ENCODE measurements at places on chromosomes 1 and 21.
A peak's percentile ranks its signal among the peaks of the same experiment; 100 is the strongest.

- no peak for DNase-seq
Observed at GRCh38 chr21:31008355-31008754, 29.9 kb downstream of the KRTAP19-8 start.

- DNase-seq: no peak
Observed at GRCh38 chr1:20634594-20635084, 1.4 kb downstream of the PINK1 start.

DNA sequence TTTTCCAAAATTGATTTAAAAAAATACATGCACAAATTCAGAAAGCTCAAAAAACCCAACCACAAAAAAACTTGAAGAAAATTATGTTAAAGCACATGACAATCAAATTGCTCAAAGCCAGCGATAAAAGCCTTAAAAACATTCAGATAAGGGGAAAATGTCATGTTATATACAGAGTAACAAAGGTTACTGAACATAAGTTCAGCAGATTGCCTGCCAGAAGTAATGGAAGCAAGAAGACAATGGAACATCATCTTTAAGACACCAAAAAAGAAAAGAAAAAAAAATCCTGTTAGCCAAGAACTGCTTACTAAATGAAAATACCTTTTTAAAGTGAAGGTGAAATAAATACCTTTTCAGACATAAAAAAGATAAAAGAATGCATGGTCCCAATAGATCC, 147.2 kb upstream of the SGIP1 start:
- no peak for DNase-seq

DNA sequence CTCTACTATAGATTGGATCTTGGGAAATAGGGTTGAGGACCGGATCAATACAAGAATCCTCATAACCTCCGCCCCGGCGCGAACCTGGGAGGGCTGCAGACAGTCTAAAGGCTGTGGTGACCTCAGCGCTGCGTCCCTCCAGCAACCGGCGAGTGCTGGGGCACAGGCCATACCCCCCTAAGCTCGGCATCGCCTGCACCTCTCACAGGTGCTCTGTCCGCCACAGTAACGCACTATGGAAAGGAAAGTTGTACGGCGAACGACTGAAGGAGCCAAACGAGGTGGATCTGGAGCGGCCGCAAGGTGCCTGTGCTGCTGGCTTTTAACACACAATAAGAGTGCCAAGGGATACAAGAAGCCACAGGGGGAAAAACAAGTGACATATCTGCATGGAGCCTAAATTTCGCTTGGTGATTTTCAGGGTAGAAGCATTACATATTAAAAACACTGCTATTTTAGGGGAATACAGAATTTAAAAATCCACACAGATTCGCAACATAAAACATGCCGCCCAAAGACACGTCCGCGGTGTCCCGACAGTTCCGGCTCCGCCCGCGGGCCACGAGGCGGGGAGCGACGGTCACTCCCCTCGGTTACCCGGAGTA, 1.4 kb upstream of the RBM15 start:
- DNase-seq: no peak

DNA sequence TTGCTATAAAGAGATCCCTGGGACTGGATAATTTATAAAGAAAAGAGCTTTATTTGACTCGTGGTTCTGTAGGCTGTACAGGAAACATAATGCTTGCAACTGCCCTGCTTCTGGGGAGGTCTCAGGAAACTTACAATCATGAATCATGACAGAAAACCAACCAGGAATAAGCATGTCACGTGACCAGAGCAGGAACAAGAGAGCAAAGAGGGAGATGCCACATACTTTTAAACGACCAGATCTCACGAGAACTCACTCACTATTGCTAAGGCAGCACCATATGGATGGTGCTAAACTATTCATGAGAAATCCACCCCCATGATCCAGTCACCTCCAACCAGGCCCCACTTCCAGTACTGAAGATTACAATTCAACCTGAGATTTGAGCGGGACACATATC, 49.8 kb upstream of the RCC1 start:
- DNase-seq: no peak

DNA sequence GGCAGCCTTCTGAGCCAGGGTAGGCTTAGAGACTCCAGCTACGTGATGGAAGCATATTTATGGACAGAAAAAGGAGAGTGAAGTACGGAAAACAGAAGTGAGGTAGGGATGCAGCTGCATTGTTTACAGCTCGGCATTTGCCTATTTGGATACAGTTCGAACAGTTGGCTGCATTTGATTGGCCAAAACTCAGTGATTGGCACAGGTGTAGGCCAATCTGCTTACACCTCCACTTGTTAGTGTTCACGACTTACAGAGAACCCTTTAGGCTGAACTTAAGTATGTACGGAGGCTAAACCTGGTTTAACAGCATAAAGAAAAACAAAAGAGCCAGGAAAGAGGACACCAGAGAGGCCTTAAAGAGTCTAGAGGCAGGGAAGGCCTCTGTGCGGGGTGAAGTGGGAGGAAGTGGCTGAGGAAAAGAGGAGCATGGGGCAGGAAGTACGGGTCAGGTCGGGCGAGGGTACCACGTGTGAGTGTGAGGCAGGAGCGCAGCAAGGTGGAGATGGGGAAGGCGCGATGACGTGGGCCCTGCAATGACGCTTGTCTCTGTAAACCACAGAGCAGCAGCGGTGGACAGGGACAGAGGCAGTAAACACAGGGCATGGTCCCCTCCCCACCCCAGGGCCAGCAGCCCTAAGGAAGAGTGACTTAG, 32.0 kb downstream of the RSPH1 start:
- peak; percentile 53 for DNase-seq

DNA sequence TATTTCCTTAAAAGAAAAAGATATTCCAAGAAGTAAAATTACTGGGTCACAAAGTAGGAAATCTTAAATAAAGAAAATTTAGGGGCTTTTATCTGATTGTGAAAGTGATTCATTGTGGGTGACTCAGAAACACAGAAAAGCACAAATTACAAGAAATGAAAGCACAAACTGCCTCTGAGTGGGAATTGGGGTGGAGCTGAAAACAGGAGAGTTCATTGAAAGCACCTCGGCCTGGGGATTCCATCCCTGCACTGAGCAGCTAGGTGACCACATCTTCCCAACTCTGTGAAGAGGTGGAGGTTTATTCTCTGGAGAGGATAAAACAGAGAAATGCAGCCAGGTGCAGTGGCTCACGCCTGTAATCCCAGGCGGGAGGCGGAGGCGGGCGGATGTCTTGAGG, 7.4 kb downstream of the GJA4 start:
- no peak for DNase-seq

- no peak for DNase-seq
Observed at GRCh38 chr1:72122099-72122880, 160.0 kb downstream of the NEGR1 start.

DNA sequence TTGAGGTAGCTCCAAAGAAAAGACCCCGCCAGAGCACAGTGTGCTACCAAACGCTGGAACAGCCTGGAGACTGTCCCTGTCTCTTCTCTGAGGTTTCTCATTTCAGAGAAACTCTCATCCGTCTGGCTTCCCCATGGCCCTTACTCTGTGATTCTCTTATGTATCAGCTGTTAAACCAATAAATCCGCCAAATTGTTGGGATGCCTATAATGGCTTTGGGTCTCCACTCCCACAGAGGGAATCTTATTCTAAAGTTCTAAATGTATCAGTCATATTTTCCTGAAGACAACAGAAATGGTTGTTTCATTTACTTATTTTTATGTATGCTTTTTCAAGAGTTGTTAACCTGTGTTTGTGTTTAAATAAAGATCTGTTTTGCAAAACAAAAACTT, 4.0 kb downstream of the ERG start:
- no peak for DNase-seq

GRCh38 chr1:81213279-81213678, 587.5 kb upstream of the ADGRL2 start:
- DNase-seq: no peak

DNA sequence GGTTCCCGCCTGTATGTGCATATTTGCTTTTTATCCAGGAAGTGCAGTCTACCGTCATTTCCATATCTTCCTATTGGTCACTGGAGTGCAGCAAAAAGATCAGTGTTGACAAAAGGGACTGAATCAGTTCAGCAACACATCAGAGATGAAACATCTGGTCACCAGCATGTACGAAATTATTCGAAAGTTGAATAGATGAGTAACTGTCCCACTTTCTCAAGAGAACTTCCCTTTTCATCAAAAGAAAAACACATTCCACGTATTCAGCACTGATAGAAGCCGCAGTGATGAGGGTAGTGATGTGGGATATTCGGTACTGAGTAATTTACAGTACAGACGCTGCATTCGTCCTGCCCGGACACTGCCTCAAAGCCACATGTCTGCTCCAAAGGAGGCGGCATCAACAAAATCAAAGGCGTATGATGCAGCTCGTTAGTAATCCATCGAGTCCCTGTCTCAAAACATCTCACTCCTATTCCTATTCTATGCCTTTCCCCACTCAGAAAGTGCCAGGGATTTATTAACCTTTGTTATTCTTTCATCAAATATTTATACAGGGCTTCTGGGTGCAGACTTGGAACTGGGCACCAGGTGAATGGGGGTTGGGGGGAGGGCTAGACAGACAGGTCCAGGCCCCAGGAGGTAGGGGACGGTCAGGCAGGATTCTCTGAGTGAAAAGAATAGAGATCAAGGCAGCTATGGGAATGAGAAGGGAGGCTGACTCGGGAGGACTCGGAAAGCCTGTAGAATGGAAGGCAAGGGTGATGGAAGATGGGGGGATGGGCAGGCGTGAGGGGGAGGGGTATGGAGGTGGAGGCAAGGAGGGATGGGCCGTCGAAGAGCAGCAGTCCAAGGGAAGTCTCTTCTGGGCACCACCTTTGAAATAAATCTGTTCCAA, 79.5 kb upstream of the SLC45A1 start:
- no peak for DNase-seq

- DNase-seq: no peak
Observed at GRCh38 chr1:200317236-200317635, 92.6 kb downstream of the ZNF281 start.

- DNase-seq: no peak
Observed at GRCh38 chr1:25210728-25211127, 21.6 kb downstream of the SYF2 start.

DNA sequence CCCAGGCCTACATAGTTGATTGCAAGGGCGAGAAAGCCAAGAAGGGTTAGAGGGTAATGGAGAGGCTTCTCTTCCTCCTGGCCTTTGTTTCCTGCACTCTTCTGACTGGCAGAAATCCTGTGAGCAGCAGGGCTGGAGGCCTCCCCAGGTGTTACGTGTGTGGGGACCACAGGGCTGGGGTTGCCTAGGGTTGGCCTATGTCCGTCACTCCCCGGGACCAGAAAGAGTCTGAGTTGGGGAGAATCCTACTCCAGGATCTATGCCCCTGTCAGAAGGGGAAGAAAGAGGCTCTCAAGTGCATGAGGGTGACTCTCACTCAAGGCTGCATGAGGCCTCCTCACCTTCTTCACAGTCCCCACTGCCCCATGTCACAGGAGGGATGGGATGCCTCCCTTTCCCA, 38.5 kb downstream of the IGFN1 start:
- no peak for DNase-seq

- DNase-seq: no peak
Observed at GRCh38 chr1:247385283-247385682, 30.7 kb upstream of the NLRP3 start.

GRCh38 chr1:109229531-109230127, 15.9 kb downstream of the SARS1 start:
- DNase-seq: no peak

- peak; percentile 20 for DNase-seq
Observed at GRCh38 chr1:208093754-208094719, 150.1 kb downstream of the PLXNA2 start.

GRCh38 chr21:42596657-42597056, 56.8 kb upstream of the PDE9A start:
- DNase-seq: no peak

DNA sequence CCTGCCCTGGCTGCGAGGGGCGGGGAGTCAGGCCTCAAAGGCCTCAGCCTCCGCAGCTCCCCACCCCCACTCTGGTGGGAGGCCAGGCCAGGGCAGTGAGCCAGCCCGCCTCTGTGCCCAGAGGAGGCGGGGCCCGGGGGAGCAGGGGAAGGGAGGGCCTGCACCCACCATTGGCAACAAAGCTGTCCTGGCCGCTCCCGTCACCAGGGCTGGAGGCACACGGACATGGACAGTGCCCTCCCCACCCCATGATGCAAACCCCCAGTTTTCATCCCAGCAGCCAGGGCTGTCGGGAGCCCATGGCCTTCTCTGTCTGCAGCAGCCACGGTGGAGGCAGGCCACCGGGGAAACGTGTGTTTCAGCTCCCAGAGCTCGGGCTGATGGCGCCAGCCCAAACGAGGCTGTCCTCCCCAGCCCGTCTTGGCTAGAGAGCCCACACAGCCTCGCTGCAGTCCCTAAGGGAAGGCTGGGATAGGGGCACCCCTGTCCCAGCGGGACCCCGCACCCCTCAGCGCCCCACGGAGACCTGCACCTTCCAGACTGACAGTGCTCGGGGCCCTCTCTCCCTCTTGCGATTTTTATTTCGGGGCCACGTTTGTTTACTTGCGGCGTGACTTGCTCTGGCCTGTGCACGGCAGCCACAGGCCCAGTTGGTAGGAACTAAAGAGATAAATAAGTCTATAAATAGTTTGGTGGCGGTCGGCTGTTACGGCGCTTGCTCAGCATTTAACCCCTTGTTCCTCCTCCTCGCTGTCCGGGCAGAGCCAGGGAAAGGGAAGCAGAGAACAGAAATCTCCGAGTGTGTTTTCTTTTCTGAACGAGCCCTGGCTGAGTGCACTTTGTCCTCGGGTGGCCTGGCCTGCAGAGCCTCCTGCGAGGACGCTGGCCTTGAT, 101.8 kb downstream of the PRDM16 start:
- DNase-seq: no peak

DNA sequence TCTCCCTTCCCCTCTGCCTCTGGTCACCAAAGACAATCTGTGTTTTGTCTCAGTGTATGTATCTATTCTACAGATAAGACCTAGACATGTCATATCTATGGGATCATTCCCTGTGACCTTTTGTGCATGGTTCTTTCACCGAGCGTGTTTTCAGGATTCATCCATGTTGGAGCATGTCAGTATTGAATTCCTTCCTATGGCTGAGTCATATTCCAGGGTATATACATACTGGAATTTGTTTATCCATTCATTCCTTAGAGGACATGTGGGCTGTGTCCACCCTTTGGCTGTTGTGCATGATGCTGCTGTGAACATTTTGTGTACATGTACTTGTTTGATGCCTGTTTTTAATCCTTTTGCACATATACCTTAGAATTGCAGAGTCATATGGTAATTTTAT, 69.9 kb downstream of the NFASC start:
- DNase-seq: no peak

- DNase-seq: no peak
Observed at GRCh38 chr21:44487831-44488230, 32.5 kb downstream of the LRRC3 start.

GRCh38 chr1:1212780-1213344, 1.1 kb downstream of the TNFRSF4 start:
- DNase-seq: no peak

All from stimulated activated CD8-positive, alpha-beta memory T cell treated with anti-CD3 and anti-CD28 coated beads, Interleukin-4, amount 100 ng/mL, for 4 hours (primary cell).